Chondrocyte (in vitro differentiated cells): ENCODE measurements at places on chromosomes 3 and 15.

DNA sequence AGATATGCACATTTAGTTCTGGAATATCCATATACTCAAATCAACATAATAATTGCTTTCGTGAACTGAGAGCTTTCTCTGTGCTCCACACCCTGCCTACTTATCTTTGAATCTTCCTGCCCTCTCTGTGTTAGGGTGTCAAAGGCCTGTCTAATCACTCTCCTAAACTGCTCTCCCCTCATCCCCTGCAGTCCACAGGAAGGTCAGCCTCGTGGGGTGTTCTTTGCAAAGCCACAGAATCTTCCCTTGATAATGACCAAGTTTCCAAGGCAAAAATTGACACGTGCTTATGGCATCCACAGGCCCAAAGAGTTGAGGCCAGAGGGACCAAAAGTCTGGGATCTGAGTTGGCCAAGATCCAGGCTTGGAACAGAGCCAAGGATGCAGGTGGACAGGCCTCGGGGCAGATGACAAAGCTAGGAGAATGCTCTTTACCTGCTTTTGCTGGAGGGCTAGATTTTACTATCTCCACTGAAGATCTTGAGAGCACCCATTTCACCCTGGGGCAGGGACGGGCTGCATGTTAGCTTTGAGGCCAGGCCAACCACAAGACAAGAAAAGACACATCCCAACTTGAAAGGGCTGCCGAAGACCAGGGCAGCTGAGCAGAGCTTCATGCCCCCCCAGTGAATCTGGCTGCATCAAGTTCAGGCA is 20.4 kb downstream of the BHLHE40 start:
- H3K27ac ChIP-seq: no peak overlapping the region
- no peaks in the 10 kb centered on the region for H3K36me3 ChIP-seq
- no peak overlapping the region for H3K4me3 ChIP-seq
- no peaks in the 10 kb centered on the region for H3K27me3 ChIP-seq
- peaks cover 13% of the 10 kb centered on the region for H3K4me1 ChIP-seq

- H3K36me3 ChIP-seq: no peaks in the 10 kb centered on the region
- no peak overlapping the region for H3K27ac ChIP-seq
- no peak overlapping the region for H3K4me3 ChIP-seq
- no peaks in the 10 kb centered on the region for H3K27me3 ChIP-seq
Observed at GRCh38 chr15:31106495-31107300, 5.2 kb upstream of the TRPM1 start.

DNA sequence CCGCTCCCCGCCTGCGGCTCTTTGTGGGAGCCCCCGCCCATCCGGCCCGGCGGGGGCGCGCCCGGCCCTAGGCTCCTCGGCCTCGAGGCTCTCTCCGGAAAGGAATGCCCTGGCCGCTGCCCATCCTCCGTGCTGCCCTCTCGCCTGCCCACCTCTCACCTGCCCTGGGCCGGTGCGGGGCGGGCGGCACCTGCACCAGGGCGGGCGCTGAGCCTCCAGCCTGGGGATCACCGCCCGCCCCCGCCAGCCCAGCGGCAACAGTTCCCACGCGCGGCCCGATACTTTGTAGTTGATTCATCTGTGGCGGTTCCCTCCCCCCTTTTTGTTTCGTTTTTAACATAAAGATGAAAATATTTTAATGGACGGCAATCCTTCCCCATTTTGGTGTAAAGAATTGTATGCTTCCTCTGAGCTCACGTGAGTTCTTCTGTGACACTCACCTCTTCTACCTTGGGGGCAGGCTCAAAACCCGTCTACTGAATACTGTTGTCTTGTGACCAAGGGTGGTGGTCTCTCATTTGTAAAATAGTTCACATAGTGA is 1.9 kb downstream of the KLF13 start:
- peak overlapping the region; percentile 61 for H3K27ac ChIP-seq
- H3K4me1 ChIP-seq: peaks cover 45% of the 10 kb centered on the region
- H3K36me3 ChIP-seq: no peaks in the 10 kb centered on the region
- peak overlapping the region; percentile 72 for H3K4me3 ChIP-seq
- no peak for DNase-seq
- no peaks in the 10 kb centered on the region for H3K27me3 ChIP-seq

DNA sequence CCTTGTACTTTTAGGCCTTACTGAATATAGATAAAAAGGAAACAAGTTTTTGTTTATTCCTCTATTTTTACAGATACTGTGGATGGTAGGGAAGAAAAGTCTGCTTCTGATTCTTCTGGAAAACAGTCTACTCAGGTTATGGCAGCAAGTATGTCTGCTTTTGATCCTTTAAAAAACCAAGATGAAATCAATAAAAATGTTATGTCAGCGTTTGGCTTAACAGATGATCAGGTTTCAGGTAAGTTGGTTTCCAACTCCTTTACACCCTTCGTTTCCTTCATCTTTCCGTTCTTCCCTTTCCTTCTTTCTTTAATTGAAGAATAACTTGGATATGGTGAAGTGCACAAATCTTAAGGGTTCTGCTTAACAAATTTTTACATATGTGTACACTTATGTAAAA is 23.1 kb downstream of the TFG start:
- DNase-seq: no peak
- H3K4me1 ChIP-seq: peaks cover 34% of the 10 kb centered on the region
- no peaks in the 10 kb centered on the region for H3K27me3 ChIP-seq

DNA sequence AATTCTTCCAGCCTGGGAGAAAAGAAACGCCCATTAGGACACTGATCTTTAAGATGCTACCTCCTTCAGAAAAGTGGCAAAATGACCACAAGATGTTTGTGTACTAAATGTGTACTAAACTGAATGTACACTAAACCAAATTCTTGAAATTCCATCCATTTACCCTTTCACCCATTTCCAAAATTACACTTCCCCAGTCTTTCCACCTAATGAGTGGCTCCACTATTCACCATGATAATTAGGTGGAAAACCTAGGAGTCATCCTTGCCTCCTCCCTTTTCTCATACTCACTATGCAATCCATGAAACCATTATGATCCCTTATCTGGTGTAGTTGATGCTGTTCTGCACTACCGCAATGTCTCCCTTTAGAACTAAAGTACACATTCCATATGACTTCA is 452.1 kb upstream of the THBS1 start:
- H3K4me1 ChIP-seq: peaks cover 76% of the 10 kb centered on the region
- H3K36me3 ChIP-seq: no peaks in the 10 kb centered on the region
- H3K27ac ChIP-seq: peak overlapping the region; percentile 96
- H3K27me3 ChIP-seq: no peaks in the 10 kb centered on the region

DNA sequence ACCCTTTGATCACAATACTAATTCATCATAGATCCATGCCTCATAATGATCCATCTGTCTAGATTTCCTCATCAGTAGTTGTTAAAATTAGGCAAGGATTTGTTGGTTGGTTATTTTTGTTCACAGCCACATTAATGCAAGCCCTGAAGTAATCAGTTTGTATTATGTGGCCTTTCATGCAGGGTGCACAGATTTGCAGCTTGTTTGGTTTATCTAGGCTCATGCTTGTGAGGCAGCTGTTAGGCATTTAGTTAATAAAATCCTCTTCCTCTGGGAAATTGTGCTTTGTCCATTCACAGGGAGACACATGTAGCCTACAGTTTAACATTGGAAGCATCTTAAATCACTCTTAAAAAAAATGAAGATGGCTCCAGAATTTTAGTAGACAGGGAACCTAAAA is 162.8 kb upstream of the ZNF385D start:
- H3K27ac ChIP-seq: no peak overlapping the region
- peaks cover 27% of the 10 kb centered on the region for H3K4me1 ChIP-seq
- no peak for DNase-seq
- no peak overlapping the region for H3K4me3 ChIP-seq

- H3K36me3 ChIP-seq: no peaks in the 10 kb centered on the region
- no peaks in the 10 kb centered on the region for H3K4me1 ChIP-seq
- no peak overlapping the region for H3K4me3 ChIP-seq
- H3K27ac ChIP-seq: no peak overlapping the region
- H3K27me3 ChIP-seq: peaks cover 29% of the 10 kb centered on the region
- no peak for DNase-seq
Observed at GRCh38 chr3:137854533-137855261, 90.6 kb downstream of the SOX14 start.

- no peak overlapping the region for H3K27ac ChIP-seq
- DNase-seq: no peak
- H3K27me3 ChIP-seq: peaks cover 5% of the 10 kb centered on the region
- peaks cover 3% of the 10 kb centered on the region for H3K36me3 ChIP-seq
- peaks cover 7% of the 10 kb centered on the region for H3K4me1 ChIP-seq
- no peak overlapping the region for H3K4me3 ChIP-seq
Observed at GRCh38 chr3:176663837-176664831, 533.1 kb downstream of the TBL1XR1 start.

- DNase-seq: no peak
- no peak overlapping the region for H3K27ac ChIP-seq
- no peaks in the 10 kb centered on the region for H3K4me1 ChIP-seq
- H3K4me3 ChIP-seq: no peak overlapping the region
Observed at GRCh38 chr15:82663186-82663600, 16.0 kb upstream of the CPEB1 start.

- DNase-seq: no peak
- no peak overlapping the region for H3K4me3 ChIP-seq
- peaks cover 33% of the 10 kb centered on the region for H3K4me1 ChIP-seq
Observed at GRCh38 chr3:12139111-12139511, 19.6 kb downstream of the TIMP4 start.

GRCh38 chr15:99076555-99077308 is 28.1 kb upstream of the SYNM start:
- DNase-seq: peak; percentile 35
- H3K4me1 ChIP-seq: peaks cover 7% of the 10 kb centered on the region
- H3K36me3 ChIP-seq: no peaks in the 10 kb centered on the region
- H3K27me3 ChIP-seq: no peaks in the 10 kb centered on the region

- H3K27ac ChIP-seq: no peak overlapping the region
- no peaks in the 10 kb centered on the region for H3K36me3 ChIP-seq
- H3K4me3 ChIP-seq: no peak overlapping the region
- H3K4me1 ChIP-seq: peaks cover 9% of the 10 kb centered on the region
- H3K27me3 ChIP-seq: no peaks in the 10 kb centered on the region
Observed at GRCh38 chr3:3842356-3842755, 43.1 kb downstream of the LRRN1 start.

GRCh38 chr15:96335411-96336024 is 5.0 kb downstream of the NR2F2 start:
- H3K27me3 ChIP-seq: no peaks in the 10 kb centered on the region
- no peak for DNase-seq
- peaks cover 82% of the 10 kb centered on the region for H3K36me3 ChIP-seq
- peak overlapping the region; percentile 92 for H3K4me3 ChIP-seq
- H3K27ac ChIP-seq: peak overlapping the region; percentile 100

GRCh38 chr15:76976572-76977270 is 18.2 kb upstream of the PSTPIP1 start:
- no peak overlapping the region for H3K4me3 ChIP-seq
- DNase-seq: no peak
- peaks cover 4% of the 10 kb centered on the region for H3K36me3 ChIP-seq
- H3K27me3 ChIP-seq: peaks cover 15% of the 10 kb centered on the region
- peaks cover 9% of the 10 kb centered on the region for H3K4me1 ChIP-seq

DNA sequence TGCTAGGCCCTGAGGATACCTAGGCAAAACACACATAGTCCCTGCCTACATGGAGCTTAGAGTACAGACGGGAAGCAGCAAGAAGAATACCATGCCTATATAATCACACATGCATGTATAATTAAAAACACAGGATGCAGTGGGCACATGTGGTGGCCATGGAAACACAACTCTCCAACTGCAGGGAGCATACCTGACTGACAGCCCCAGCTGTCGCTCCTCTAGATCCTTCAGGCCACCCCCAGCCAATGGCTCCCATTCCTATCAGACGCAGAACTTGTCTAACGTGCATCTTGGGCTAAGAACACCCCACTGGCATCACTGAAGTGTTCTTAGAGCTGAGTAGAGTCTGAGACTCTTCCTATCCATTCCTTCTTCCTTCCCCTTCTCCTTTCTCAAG is 125.5 kb upstream of the FRMD4B start:
- H3K4me1 ChIP-seq: peaks cover 6% of the 10 kb centered on the region
- DNase-seq: no peak
- peaks cover 4% of the 10 kb centered on the region for H3K36me3 ChIP-seq
- H3K4me3 ChIP-seq: no peak overlapping the region

GRCh38 chr3:13702286-13702685 is 153.4 kb downstream of the FBLN2 start:
- H3K4me1 ChIP-seq: no peaks in the 10 kb centered on the region
- H3K4me3 ChIP-seq: no peak overlapping the region
- peaks cover 33% of the 10 kb centered on the region for H3K27me3 ChIP-seq
- peak; percentile 83 for DNase-seq

DNA sequence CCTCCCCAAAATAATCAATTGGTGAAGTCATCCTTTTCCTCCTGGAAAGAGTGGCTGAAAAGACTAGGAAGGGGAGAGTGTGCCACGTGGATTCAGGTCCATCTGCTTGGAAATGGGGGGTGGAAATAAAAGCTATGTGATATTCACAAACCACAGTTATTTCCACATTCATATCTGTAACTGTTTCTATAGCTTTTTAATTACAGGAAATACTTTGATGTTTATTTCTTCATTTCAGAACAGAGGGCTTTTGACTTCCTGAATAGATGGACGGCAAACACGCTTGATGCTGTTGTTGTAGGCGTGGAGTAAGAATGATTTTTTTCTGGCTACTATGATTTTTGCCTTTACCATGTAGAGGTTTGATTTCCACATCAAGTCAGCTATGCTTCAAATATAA is 10.1 kb downstream of the AADACL2 start:
- no peaks in the 10 kb centered on the region for H3K36me3 ChIP-seq
- H3K4me1 ChIP-seq: no peaks in the 10 kb centered on the region
- no peaks in the 10 kb centered on the region for H3K27me3 ChIP-seq
- DNase-seq: no peak
- no peak overlapping the region for H3K4me3 ChIP-seq

DNA sequence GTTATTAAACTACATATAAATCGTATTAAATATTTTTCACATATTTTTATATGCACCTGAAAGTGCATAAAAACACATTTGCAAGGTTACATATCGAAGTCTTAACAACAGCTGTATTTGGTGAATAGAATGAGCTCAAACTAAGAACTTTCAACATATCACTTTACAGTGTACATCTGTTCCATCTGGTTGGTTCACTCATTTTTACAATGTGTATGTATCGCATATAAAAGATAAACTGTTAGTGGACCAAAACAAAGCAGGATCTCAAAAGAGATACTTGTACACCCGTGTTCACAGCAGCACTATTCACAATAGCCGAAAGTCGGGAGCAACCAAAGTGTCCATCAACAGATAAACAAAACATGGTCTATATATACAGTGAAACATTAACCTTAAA is 55.8 kb downstream of the TBL1XR1 start:
- H3K4me1 ChIP-seq: peaks cover 79% of the 10 kb centered on the region
- no peaks in the 10 kb centered on the region for H3K27me3 ChIP-seq
- H3K27ac ChIP-seq: peak overlapping the region; percentile 49
- H3K36me3 ChIP-seq: peaks cover 4% of the 10 kb centered on the region
- no peak for DNase-seq
- H3K4me3 ChIP-seq: no peak overlapping the region

GRCh38 chr3:25678581-25678980 is 13.9 kb upstream of the TOP2B start:
- H3K27ac ChIP-seq: no peak overlapping the region
- peaks cover 6% of the 10 kb centered on the region for H3K4me1 ChIP-seq
- H3K27me3 ChIP-seq: no peaks in the 10 kb centered on the region

DNA sequence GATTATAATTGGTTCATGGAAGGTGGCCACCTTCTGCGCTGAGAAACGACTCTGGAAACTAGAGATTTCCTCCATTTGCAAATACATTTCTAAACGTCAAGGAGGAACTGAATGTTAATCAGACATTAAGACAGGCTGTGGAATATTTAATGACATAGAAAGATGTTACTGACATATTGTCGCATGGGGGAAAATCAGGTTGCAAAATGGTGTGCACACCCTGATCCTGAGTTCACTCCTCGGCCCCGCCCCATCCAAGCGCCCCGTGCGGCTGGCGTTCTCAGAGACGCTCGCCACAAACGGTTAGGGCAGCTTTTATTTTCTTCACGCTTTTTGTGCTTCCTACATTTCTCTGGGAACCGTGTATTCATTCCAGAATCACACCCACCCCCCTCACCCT is 10.7 kb downstream of the H1-8 start:
- H3K27me3 ChIP-seq: no peaks in the 10 kb centered on the region
- no peak overlapping the region for H3K27ac ChIP-seq
- no peak overlapping the region for H3K4me3 ChIP-seq
- peaks cover 77% of the 10 kb centered on the region for H3K4me1 ChIP-seq
- peaks cover 28% of the 10 kb centered on the region for H3K36me3 ChIP-seq
- DNase-seq: no peak
